DMS 273 treated with DMSO at 0.1 percent for 48 hours (cell line): ENCODE measurements at places on chromosomes 5 and 9.

DNA sequence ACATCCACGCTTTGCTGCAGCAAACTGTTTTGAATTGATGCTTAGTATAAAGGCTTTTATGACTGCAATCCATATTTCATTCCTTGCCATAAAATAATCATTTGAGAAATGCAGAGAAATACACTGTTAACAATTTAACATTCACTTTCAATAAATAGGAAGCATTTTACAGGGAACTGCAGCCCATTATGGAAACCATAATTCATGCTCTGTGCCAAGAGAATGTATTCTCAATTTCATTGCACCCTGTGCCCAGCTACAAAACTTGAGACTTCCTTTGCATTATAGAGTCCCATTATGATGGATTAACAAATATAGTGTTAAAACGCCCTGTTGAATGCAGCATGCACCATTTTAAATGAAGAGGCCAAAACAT, 134.0 kb downstream of the MED10 start:
- DNase-seq: no peak

DNA sequence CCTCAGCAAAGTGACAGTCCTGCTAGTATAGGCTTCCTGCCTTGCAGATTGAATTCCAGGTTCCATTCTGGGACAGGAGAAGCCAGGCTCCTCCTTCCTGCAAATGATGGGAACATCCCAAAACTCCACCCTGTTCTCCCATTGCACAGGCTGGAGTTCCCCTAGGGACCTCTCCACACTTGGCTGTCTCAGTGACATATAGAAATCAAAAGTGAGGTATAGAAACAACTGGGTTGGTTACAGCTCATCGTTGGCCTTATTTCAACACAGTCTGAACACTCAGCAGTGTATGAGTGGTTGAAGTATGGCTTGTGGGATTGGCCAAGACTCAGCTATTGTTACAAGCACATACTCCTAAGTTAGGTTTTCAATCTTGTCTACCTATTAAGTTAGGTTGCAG, 157.8 kb upstream of the FTMT start:
- no peak for DNase-seq

DNA sequence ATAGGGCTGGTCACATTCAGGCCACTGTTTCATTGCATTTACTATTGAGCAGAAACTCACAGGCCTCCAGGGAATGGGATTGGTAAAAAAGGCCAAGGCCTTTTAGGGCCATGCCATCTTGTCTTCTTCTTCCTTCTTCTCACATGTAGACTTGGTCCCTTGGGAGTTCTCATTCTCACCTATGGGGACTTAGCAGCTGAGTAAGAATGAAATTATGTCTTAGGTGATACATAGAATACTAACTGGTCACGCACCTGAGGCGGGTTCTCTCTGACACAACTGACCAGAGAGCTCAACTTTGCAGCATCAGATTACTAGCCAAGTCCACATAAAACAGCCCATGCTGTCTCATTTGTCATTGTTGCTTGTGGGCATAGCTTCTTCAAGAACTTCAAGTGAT, 641.8 kb downstream of the EFNA5 start:
- DNase-seq: no peak

- no peak for DNase-seq
These were observed 23.8 kb upstream of the BOD1 start for GRCh38 chr5:173640156-173640804.

GRCh38 chr5:123208668-123209501, 119.8 kb downstream of the PRDM6 start:
- DNase-seq: no peak

GRCh38 chr5:9380109-9380508, 165.8 kb downstream of the SEMA5A start:
- DNase-seq: no peak

GRCh38 chr5:168654211-168654721, 75.1 kb upstream of the PANK3 start:
- no peak for DNase-seq

GRCh38 chr5:72503888-72504491, 3.2 kb downstream of the ZNF366 start:
- no peak for DNase-seq

DNA sequence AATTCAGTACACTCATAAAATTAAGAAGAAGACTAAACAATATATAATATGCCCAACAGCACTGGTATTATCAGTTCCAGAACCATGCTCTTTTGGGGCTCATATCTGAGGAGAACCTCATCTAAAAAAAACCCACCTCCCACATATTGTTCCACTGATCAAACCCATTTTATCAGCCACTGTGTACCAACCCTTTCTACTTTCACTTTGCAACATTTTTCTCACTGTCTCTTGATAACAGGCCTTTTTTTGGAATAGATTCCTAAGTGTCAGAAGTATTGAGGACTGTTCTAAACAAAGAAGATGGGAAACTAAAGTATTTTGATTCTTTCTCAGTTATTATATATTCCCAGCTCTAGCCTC, 173.2 kb downstream of the GABRB2 start:
- no peak for DNase-seq

DNA sequence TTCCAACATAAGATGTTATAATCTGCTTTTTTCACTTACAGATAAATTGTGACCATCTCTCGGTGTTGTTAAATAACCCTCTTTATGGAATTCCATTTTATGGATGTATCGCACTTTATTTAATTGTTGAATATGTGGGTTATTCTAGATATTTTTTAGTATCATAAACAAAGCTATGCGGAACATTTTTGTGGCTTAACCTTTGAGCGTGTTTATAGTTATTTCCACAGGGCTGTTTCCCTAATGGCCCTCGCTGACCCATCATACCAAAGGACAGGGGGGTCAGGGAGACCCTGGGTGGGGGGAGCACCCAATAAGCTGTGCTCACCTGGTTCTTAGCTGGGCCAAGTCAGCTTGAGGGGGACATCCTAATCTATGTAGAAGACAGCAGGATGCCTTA, 65.3 kb downstream of the NDST1 start:
- DNase-seq: no peak
